ENCODE measurements at places on chromosomes 6 and 20.

DNA sequence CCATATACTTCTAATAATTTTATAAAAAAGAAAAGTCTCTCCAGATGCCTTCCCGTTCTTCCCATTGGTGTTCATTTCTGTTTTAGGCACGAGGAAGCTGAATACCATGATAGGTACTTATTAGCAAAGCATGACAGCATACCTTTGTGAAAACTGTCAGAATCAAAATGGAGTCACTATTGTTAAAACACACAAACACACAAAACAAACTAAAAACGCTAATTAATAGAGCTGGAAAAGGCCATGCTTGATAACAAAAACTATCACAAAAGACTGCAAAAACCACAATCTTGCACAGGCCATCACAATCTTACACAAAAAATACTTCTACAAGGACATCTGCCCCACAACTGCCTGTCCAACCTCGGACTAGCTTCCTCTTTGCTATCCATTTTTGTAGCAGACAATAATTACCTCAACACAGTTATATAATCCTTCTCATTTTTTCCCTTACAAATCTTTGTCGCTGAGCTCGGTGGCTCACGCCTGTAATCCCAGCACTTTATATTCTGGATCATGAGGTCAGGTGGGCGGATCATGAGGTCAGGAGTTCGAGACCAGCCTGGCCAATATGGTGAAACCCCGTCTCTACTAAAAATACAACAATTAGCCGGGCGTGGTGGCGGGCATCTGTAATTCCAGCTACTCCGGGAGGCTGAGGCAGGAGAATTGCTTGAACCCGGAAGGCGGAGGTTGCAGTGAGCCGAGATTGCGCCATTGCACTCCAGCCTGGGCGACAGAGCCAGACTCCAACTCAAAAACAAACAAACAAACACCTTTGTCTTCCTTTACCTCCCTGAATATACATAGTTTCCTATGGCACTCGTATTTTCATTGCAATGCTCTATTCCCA lies 3.2 kb upstream of the ABT1 start:
- DNase-seq = no peak

GRCh38 chr6:12916006-12916405 lies 199.4 kb downstream of the PHACTR1 start:
- peak; percentile 10 for DNase-seq

DNA sequence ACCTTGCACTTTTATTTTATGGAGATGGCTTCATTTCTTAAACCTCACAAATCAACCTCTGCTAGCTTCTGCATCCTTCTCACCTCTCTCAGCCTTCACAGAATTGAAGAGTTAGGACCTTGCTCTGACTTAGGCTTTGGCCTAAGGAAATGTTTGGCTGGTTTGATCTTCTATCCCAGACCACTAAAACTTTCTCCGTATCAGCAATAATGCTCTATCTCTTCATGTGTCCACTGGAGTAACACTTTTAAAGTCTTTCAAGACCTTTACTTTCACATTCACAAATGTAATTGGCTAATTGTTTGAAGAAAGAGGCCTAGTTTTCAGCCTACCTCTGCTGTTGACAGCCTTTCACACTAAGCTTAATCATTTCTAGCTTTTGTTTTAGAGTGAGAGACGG lies 212.9 kb downstream of the TTLL2 start:
- DNase-seq = no peak

- DNase-seq = no peak
Measured at GRCh38 chr20:3919352-3919751, 30.2 kb downstream of the PANK2 start.

DNA sequence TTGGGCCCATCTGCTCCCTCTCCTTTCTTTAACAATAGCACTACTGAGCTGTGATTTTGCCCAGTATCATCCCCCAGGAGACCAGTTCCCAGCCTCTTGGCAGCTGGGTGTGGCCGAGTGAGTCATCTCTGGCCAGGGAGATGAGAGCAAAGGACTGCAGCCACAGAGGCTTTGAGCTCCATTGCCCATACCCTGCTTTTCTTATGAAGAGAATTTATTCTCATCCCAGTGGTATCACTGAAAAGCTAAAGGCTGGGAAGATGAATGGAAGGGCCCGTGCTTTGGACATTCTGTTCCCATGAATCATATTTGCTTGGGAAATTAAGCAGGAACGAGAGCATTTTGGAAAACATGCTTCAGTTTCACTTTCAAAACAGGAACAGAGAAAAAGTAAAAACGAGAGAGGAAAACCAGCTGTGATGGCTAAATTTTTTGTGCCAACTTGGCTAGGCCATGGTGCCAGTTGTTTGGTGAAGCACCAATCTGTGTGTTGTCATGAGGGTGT lies 14.9 kb downstream of the CST3 start:
- peak; percentile 53 for DNase-seq

- no peak for DNase-seq
Measured at GRCh38 chr6:56145616-56146015, 101.8 kb downstream of the COL21A1 start.

GRCh38 chr20:51165131-51165530 lies 142.2 kb upstream of the KCNG1 start:
- DNase-seq = no peak

GRCh38 chr6:143839196-143839595 lies 3.9 kb upstream of the LTV1 start:
- DNase-seq = no peak

DNA sequence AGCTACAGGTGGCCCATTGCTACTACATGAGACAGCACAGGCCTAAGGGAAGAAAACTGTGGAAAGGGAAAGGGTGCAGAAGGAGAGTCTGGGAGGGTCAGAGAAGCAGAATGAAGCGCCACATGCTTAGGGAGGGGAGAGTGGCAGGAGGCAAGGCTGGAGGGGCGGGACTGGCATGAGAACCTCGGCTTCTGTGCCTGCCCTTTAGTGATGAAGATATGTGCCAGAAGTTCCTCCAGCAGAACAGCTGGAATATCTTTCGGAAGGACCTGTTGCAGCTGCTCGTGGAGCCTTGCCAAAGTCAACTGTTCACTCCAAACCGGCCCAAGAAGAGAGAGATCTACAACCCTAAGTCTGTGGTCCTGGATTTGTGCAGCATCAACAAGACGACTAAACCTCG lies 61.8 kb downstream of the CNBD2 start:
- DNase-seq = no peak

DNA sequence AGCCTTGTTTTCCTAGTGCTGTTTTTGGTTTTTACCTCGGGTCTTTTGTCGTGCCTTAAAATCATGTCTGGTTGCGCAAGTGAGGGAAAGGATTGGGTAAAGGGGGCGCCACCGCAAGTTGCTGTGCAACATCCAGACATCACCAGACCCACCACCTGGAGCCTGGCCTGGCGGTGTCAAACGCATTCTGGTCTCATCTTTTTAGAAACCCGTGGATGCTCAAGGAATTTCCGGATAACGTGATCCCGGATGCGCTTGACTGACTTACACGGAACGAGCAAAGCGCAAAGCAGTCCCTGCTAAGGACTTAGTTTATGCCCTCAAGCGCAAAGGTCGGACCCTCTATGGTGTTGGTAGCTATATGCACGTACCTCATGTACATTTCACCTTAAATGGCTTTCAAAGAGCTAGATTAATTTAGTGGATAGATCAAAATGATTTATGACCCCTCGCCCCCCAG lies 105.2 kb downstream of the OR2B2 start:
- peak; percentile 85 for DNase-seq

DNA sequence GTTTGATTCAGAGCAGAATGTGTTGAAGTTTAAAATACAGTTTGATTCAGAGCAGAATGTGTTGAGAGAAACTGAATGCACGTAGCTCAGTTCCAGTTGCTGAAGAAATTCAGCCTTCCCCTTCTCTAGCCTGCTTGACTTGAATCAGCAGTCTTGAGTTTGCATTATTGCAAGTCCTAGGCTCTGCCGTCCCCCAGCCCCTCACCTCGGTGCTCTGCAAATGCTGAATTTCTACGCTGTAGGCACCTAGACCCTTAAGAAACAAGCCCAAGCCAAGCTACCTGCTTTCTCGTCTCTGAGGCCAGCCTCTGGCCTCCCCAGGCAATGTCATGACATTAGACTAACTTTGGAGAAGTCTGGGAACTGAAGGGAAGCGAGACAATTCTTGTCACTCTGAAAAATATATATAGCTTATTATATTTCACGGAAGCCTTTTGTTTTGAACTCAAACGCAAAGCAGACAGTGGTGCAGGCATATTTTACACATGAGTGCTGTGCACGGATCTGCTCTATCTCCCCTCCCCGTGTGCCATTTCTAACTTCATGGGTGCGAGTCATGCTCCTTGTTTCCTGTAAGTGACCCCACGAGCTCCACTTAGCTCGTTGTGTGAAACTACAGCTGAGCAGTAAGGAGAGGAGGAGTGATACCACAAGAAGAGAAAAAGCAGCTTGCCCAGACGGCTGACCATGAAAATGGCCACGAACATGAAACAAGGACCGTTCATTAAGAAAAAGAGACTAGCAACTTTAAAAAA lies 71.4 kb upstream of the DUSP22 start:
- no peak for DNase-seq

- peak; percentile 77 for DNase-seq
Measured at GRCh38 chr6:25788305-25788922, 33.9 kb downstream of the SLC17A4 start.

Data from hematopoietic multipotent progenitor cell treated with erythropoietin and hydrocortisone succinate and interleukin-3 and kit ligand, for 6 days (in vitro differentiated cells).